SIG-M5 (cell line): ENCODE measurements at places on chromosomes 3 and 15.

DNA sequence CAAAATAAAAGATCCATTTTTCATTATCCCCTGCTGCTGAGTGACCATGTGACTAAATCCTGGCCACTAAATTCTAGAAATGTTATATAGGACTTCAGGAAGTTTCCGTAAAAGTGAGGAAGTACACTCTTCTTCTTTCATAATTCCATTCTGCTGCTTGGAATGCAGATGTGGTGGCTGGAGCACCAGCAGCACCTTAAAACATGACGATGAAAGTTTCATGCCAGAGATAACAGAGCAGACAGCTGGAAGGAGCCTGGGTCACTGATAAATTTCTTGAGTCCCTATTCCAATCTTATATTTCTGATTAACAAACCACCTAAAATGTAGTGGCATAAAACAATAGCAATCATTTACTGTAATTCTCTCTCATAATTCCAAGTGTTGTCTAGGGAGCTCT lies 238.7 kb downstream of the TBL1XR1 start:
- no peak for DNase-seq

DNA sequence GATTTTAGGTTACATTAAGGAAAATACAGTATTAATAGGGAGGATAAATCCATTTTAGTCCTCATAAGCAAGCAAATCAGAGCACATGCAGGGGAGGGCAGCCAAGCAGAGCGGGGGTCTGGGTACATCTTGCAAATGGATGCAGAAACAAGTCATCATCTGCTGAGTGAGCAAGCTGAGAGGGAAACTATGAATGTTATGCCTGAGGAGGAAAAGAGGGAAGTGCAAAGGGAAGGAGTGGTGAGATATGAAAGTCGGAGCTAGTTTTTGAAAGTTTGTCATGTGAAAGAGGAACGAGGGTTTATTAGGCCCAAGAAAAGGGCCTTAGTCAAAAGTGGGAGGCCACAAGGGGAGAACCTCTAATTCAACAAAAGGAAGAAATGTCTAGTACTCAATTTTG lies 15.4 kb downstream of the PTX3 start:
- DNase-seq: no peak

GRCh38 chr15:73751899-73752805 lies 999 bp downstream of the INSYN1 start:
- no peak for DNase-seq

DNA sequence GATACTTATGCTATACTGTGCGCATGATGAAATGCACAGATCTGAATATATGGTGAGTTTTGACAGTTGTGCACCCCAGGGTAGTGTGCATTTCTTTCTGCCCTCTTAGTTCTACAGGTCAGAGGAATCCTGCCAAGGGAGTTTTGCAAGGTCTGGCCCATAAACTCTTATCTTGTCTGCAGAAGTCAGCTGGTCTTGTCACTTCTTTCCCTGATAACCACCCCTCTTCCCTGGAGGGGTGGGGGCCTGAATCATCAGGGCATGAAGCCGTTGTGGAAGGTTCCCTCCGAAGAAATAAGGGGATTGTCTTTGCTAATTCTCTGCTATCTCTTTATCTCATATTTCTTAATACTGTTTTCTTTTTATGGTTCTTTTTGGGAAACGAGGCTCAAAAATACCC lies 30.4 kb downstream of the TRIM71 start:
- DNase-seq: no peak

DNA sequence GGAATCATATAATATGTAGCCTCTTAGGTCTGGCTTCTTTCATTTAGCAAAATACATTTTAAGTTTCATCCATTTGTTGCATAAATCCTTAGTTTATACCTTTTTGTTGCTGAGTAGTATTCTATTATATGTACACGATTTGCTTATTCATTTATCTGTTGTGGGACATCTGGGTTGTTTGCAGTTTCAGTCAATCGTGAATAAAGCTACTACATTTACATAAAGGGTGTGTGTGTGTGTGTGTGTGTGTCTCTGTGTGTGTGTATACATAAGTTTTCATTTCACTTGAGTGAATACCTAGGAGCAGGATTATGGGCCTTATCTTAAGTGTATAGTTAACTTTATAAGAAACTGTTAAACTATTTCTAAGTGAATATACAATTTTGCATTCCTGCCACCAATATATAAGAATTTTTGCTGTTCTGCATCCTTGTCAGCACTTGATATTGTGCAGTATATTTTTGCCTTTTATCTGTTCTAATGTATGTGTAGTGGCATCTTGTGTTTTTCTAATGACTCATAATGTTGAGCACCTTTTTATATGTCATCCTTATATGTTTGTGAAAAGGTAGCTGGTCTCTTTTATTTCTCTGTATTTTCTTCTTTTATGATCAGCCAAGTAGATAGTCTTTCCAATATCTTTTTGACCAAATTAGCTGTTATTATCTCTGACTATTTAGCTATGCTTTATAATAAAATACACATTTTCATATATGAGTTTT lies 55.0 kb downstream of the GLCE start:
- no peak for DNase-seq

DNA sequence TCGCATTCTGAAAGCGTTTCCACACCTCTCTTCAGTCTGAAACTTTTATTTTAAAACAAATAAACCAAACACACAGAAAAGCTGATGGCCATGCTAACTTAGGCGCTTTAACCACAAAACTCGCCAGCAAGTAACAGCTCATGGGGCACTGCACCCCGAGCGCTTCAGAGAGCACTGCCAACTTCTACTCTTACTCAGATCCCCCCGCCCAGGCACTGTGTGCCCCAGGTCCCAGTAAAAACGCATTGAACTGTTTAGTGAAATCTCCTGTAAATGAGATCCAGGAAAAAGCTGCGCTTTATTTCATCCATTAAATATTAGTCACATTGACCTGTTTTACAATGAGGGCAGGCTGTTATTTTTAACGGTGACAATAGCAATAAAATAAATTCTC lies 99.7 kb downstream of the LRIG1 start:
- DNase-seq: no peak

- DNase-seq: no peak
Observed at GRCh38 chr3:159635047-159635641, 353.5 kb upstream of the IL12A start.

- DNase-seq: no peak
Observed at GRCh38 chr3:178384321-178385230, 151.7 kb upstream of the KCNMB2 start.

GRCh38 chr3:190192739-190193138 lies 72.0 kb upstream of the P3H2 start:
- no peak for DNase-seq

DNA sequence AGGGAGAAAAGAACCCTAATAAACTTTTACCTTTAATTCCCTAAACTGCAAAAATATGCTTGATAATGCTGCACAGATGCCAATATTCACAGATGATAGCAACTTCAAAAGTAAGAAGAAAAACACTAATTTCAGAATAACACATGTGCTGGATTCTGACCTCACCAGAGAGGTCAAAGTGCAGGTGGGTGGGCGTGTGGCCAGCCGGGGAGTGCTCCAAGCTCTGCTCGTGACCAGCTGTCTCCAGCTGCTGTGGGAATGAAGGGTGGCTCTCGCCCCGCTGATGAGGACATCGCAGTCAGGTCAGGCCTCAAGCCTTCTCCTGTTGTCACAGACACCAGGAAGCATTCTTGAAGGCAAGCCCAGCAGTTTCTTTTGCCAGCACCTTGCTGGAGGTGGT lies 57.1 kb downstream of the ADAMTS17 start:
- DNase-seq: no peak

DNA sequence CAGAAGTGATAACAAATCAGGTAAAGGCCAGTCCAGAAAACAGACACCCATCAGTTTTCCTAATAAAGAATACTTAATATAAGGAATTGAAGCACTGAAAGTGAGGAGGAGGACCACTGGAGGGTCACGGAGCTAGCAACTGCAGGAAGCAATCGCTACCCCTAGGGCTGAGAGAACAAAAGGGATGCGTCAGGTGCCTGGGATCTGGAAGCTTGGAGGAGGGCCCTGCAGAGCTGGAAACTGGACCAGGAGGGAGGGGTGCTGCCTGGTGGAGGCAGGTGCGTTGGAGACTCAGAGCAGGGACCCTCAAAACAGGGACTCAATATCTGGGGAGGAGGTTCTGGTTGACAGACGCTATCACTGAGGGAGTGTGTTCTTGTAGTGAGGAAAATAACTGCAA lies 308.1 kb upstream of the RASGRP1 start:
- DNase-seq: no peak

GRCh38 chr3:141486746-141487520 lies at the start of gene RASA2:
TSS of gene RASA2 (plus strand) at chr3:141487027. CDS start at chr3:141487084, 57 bp downstream.
- no peak for DNase-seq

DNA sequence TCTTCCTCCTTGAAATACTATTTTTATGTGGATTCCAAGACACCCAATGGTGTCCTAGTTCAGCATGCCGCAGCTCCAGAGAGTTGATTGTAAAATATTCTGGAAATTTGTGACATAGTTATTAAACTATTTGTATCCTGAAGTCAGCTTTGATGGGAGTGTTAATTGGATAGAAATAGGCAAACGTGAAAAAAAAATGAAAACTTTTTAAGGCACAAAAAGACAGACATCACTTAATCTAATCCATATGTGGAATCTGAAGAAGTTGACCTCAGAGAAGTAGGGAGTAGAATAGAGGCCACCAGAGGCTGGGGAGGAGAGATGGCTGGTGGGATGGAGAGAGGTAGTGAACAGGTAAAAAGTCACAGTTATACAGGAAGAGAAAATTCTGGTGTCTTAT lies 704.2 kb downstream of the ROBO1 start:
- DNase-seq: no peak

GRCh38 chr3:103184772-103185171 lies 750.0 kb downstream of the ZPLD1 start:
- no peak for DNase-seq

DNA sequence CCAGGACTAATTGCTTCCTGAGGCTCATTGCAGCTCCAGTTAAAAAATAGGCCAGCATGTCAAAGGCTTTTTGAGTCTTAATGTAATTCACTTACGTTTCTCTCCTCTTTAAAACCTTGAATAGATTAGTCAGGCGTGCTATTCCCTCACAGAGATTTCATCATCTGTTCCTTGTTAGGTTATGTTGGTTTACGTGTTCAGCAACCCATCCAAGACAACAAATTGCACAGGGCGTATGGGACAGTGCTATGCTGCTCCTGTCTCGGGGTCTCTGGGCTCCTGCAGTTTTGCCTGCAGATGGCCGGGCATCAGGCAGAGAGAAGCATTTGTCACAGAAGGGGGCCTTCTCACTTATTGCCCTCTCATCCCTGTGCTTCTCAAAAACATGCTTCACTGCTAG lies 117.1 kb downstream of the CHDH start:
- DNase-seq: no peak

GRCh38 chr3:183815563-183815940 lies 9.8 kb downstream of the MAP6D1 start:
- no peak for DNase-seq

GRCh38 chr3:65128346-65128745 lies 440.5 kb upstream of the ADAMTS9 start:
- no peak for DNase-seq

- no peak for DNase-seq
Observed at GRCh38 chr3:186090901-186091300, 18.0 kb downstream of the ETV5 start.

- DNase-seq: no peak
Observed at GRCh38 chr3:192553707-192554106, 173.6 kb downstream of the FGF12 start.

DNA sequence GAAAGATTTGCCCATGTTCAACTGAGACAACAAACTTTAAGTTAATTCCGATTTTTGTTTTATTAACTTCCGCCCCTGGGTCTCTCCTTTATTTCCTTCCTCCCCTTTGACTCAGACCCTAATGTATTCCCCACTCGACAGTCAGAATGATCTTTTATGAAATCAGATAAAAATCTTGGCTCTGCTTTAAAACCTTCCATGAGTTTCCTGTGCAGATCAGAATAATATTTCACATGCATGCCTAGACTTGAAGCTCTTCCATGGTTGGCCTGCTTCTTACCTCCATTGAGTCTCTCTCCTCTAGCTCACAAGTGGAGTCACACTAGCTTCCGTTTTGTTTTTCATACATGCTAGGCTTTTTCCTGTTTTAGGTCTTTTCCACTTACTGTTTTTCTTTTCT lies 116.8 kb upstream of the SPATA16 start:
- DNase-seq: no peak

DNA sequence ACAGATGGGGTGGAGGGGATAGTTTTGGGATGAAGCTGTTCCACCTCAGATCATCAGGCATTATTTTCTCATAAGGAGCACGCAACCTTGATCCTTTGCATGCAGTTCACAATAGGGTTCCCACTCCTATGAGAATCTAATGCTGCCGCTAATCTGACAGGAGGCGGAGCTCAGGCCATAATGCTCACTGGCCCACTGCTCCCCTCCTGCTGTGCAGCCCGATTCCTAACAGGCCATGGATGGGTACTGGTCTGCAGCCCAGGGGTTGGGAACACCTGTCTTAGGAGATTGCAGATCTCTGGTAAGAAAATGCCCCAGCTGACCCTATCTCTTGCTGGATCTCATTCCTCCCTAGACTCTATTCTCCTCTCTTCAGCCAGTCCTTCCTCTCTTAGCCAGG lies 6.8 kb downstream of the CSTA start:
- DNase-seq: no peak

DNA sequence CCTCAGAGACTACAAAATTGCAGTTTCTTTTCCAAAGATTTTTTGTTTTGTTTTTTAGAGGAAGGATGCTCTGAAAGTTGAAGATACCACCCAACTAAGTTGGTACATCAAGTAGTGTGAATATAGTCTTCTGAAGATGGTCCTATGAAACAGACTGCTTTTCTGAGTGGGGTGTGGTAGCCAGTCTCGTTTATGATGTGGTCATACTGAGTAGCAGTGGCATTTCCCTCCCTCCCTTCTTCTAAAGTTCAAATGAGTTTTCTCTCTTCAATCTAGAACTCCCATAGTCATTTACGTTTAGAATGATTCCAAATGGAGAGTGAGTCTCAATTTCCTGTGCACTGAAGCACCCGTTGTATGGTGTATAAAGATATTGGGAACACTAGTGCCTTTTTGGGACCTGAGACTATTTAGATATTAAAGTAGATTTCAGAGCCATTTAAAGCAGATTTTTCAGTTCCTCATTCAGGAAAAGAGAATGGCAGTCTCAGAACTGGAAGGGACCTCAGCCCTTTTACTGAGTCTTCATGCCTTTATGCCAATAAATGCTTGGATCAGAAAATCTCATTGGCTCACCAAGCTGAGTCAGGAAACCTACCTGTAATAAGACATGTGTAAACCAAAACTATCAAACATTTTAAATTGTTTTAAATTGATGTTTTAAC lies 200.4 kb downstream of the CDIN1 start:
- DNase-seq: no peak

- DNase-seq: no peak
Observed at GRCh38 chr3:87173071-87173470, 54.0 kb upstream of the CHMP2B start.
